ENCODE measurements at places on chromosomes 3 and 15.

DNA sequence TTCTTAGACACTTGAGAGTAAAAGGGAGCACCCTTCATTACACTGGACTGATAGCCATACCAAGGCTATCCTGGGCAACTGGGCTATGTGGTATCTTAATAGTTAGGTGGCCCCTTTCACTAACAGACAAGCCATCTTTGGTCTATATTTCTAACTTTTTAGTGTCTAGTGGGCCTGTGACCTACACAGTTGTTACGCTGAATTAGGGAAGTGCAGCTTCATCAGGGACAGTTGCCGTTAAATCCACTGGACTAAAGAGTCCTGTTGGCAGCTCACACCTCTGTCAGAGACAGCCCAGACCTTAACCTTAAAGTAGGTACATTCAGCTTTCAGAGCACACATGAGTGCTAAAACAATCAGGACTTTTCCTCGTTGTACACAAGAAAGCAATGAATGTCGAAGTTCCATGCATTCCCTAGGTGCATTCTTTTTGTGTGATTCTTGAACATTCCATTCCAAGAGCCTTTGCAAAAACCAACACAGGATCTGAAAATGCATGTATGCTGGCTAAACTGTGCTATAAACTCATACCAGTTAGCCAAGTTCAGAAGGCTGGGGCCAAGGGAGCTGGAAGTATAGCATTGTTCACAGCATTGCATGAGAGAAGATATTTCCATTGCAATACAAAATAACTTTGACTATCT, 230.2 kb upstream of the EIF1B start:
- peak; percentile 15 for DNase-seq

GRCh38 chr3:105791919-105792786, 76.7 kb downstream of the CBLB start:
- peak; percentile 100 for DNase-seq

DNA sequence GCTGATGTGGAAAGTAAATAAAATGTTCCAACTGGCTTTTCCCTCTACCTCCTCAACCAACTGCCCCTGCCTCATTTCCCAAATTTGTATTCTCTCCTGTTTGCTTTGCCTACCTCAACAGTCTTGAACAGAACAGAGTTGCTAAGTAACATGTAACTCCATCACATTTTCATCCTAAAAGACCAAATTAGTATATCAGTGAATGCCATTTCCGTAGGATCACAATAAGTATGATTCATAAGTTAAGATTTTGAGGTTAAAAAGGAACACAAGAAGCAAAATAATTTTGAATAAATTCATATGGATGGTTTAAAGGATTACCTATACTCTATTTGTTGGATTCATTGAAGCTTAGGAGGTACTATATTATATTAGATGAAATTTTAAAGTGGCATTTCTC, 154.9 kb downstream of the ECT2 start:
- DNase-seq: peak; percentile 9

- no peak for DNase-seq
Measured at GRCh38 chr3:40770061-40770460, 245.3 kb downstream of the ZNF621 start.

DNA sequence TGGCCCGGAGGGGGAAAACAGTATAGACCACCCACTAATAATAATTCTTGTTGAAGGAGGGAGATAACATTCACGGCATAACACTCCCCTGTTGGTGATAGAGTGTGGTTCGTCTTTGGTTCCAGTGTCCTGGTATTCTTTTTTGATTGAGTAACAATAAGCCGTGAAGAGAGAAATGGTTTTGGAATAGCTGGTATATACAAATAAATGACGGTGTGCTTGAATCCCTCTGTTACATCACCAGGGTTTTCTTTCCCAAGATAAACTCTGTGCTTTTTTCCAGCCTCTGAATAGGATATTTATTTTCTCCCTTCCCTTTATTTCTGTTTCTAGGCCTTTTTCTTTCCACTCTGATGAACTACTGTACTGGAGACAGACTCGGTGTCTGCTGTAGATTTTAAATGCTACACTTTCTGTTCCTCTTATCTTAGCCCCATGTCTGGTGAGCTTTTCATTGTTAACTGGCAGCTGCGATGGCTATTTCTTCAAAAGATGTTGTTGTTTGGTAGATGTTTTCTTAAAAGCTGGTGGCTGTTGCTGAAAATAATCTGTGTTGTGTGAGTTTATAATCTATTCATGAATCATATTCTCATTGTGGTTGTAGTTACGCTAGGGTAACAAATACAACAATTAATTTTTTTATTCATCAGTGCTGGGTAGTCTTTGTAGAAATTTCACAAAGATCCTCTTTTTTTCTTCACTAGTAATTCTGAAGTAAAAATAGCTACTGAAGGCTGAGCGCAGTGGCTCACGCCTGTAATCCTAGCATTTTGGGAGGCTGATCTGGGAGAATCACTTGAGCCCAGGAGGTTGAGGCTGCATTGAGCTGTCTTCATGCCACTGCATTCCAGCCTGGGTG, 15.5 kb upstream of the SCAANT1 start:
- peak; percentile 50 for DNase-seq

DNA sequence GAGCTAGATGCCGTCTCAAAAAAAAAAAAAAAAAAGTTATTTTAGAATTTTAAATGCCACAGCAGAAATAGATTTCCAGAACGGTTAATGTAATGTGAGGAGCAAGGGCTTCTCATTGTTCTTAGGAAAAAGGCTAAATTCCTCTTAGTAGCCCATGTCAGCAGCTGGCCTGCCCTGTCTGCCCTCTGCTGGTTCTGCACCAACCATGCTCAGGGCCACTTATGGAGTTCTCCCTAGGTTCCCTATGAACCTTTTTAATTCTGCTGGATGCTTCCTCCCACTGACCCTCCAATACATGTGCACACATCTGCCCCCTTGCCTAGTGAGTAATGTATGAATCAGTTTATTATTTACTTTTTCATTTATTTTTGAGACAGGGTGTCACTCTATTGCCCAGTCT, 32.2 kb upstream of the DPPA4 start:
- DNase-seq: peak; percentile 20

- no peak for DNase-seq
Measured at GRCh38 chr3:8988791-8989558, 25.7 kb upstream of the RAD18 start.

DNA sequence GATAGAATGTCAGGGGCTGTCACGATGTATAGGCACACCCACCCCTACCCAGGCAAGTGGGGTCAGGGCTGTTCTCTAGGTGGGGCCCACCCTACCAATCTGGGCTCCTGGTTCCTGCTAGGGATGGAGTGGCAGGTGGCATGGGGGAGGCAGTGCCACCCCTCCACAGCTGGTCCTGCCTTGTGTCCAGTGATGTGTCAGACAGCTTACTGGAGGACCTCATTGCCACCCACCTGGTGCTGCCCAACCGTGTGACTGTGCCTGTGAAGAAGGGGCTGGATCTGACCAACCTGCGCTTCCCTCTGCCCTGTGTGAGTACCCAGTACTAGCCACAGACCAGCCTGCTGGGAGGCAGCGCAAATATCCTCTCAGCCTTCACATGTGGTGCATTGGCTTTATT, 27.5 kb downstream of the ESYT3 start:
- no peak for DNase-seq

All from amniotic epithelial cell (primary cell).